ENCODE measurements at places on chromosomes 3 and 15.

- no peak for DNase-seq
Measured at GRCh38 chr3:188286087-188286513, 132.1 kb downstream of the LPP start.

- DNase-seq: no peak
Measured at GRCh38 chr3:81277853-81278252, 483.6 kb downstream of the GBE1 start.

GRCh38 chr3:113212150-113212843 is 940 bp downstream of the BOC start:
- no peak for DNase-seq

- DNase-seq: no peak
Measured at GRCh38 chr3:60641354-60641753, 609.9 kb downstream of the FHIT start.

DNA sequence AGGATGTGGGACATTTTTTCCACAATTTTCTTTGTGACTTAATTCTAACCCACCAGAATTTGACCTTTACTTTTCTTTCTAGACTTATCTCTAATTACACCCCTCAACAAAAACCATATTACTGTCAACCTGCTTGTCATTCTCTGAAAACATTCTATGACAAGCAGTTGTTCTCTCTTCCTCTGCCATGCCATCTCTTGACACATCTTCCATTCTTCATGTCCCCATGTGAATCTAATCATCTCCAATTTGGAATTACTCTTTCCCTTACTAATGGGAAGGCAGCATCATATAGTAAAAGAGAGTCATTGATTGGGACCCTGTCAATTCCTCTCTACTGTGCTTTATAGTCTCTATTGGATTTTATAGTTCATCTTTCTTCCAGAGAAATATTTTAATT is 61.3 kb upstream of the P2RY1 start:
- DNase-seq: no peak
